Stimulated activated CD4-positive, alpha-beta T cell treated with anti-CD3 and anti-CD28 coated beads, Interleukin-1b, Interleukin-23, amount 100 ng/mL, for 1 hour (primary cell): ENCODE measurements at places on chromosomes 11 and 22.

GRCh38 chr11:59112494-59112893, 5.5 kb downstream of the FAM111B start:
- no peak for DNase-seq

- DNase-seq = no peak
These were observed 40.8 kb upstream of the IGSF9B start for GRCh38 chr11:133997554-133997953.

GRCh38 chr11:128725630-128726319, 31.9 kb downstream of the FLI1 start:
- peak; percentile 26 for DNase-seq

DNA sequence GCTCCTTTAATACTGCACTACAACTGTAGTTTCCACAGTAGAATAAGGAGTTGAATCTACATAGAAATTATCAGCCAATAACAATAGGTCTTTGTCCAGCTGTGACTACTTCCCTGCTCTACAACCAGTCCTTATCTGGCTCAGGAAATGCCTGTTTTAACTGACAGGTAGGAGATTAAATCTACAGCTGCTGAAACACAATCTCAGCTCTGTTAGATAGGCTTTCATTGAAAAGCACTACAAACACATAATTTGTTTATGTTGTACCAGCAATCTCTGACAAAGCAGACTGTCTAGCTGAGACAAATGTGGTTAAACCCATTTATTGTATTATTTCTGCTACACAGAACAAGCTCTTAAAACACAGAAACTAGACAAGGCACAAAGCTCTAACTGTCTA, 230.0 kb downstream of the SOX6 start:
- DNase-seq = no peak

GRCh38 chr11:109388982-109389381, 33.0 kb upstream of the C11orf87 start:
- DNase-seq = no peak
